ENCODE measurements at places on chromosomes 2 and 18. TPM values are rescaled to one million over a fixed set of nuclear protein-coding genes. Genes with fewer than 3 reads are reported as not detected.

DNA sequence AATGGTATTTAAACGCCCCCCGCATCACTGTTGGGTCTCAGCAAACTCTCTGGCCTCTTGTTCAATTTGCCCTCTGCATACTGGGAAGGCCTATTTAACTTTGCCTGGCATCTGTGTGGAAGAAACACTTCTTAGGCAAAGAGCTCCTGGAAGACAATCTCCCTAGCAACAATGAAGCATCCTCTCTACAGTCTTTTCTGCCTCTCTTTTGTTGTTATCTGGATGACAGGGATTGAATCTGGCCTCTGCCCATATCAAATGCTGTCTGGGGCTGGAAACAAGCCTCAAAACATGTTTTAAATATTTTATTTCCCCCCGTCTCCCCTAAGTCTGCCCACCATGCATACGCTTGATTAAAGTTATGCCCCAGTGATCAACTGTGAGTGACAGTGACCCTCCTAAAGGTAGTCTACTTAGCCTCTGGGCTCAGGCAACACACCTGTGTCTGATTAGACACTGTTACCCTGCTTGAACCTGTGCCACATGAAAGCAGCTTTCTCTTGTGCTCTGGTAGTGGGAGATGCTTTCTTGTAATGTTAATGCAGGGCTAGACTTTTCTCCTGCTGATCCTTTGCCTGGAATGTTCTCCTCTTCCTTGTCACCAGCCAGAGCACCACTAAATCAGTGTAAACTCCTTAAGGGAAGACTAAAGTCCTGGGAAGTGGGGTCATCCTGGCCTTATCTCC, 34.9 kb downstream of the CDC42EP3 start:
- H3K36me3 ChIP-seq = no peaks in the 10 kb centered on the region
- no peak overlapping the region for H3K27ac ChIP-seq
- DNase-seq = no peak
- H3K27me3 ChIP-seq = no peaks in the 10 kb centered on the region

DNA sequence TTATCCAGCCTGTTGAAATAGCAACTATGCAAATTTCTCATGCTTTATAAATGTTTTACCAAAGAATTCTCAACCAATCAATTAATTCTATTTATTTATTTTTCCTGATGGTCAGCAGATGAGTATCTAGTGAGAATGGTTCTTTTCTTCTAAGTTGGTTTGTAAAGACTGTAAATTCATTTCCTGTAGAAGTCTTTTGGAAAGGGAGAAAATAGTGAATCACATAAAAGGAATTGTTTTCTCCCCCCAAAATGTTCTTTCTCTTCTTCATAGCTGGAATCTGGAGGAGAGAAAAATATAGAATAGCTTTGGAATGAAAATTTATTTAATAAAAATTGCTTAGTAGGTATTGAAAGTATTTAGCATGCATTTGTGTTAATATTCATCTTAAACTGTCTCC, 836.1 kb upstream of the ZEB2 start:
- H3K27ac ChIP-seq = no peak overlapping the region
- H3K4me1 ChIP-seq = no peaks in the 10 kb centered on the region
- no peak for DNase-seq
- H3K27me3 ChIP-seq = no peaks in the 10 kb centered on the region
- H3K4me3 ChIP-seq = no peak overlapping the region
- no peaks in the 10 kb centered on the region for H3K36me3 ChIP-seq

- H3K36me3 ChIP-seq = no peaks in the 10 kb centered on the region
- H3K4me3 ChIP-seq = no peak overlapping the region
- peak overlapping the region; percentile 75 for H3K27ac ChIP-seq
- H3K27me3 ChIP-seq = no peaks in the 10 kb centered on the region
- H3K4me1 ChIP-seq = peaks cover 69% of the 10 kb centered on the region
- no peak for DNase-seq
Measured at GRCh38 chr2:9266711-9267110, 60.1 kb downstream of the ASAP2 start.

DNA sequence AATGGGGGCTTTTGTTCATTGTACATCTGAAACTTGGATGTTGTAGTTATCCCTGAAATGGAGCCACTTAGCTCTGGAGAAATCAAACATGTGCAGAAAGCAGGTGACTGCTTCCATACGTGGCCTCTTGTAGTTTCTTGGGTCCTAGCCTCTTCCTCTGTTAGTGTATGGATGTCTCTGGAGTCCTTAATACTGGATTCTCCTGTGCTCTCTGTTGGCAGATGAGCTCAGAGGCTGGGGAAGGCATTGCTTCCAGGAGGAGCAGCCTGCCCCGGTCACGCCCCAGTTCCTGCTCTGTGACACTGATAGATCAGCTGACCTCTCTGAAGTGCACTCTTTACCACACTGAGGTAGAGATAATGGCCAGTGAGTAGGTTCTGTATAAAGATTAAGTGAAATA, 176.2 kb downstream of the LDLRAD4 start:
- H3K36me3 ChIP-seq = no peaks in the 10 kb centered on the region
- no peak overlapping the region for H3K4me3 ChIP-seq
- peaks cover 13% of the 10 kb centered on the region for H3K27me3 ChIP-seq
- no peak for DNase-seq

- no peaks in the 10 kb centered on the region for H3K36me3 ChIP-seq
- no peak overlapping the region for H3K27ac ChIP-seq
- no peak for DNase-seq
- no peaks in the 10 kb centered on the region for H3K27me3 ChIP-seq
Measured at GRCh38 chr18:27311114-27311513, 126.0 kb upstream of the CHST9 start.

DNA sequence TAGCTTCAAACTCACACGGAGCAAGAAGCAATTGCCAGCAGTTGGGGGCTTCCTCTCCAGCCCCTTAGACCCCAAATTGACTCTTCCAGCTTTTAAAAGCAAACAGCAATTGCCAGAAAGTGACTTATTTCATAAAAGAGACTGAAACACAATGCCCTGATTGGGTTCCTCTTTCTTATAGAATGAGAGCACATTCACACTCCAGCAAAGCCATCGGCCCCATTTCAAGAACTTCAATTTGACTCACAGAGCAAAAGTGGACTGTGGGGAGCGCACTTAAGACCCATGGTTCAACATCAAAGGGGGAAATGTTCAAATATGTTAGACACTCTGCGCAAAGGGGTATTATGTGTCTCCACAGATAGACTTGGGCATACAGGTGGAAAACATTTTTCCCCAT, 484.7 kb downstream of the BCL11A start:
- H3K27me3 ChIP-seq = peaks cover 3% of the 10 kb centered on the region
- no peak overlapping the region for H3K27ac ChIP-seq
- no peak overlapping the region for H3K4me3 ChIP-seq
- no peak for DNase-seq
- no peaks in the 10 kb centered on the region for H3K4me1 ChIP-seq

DNA sequence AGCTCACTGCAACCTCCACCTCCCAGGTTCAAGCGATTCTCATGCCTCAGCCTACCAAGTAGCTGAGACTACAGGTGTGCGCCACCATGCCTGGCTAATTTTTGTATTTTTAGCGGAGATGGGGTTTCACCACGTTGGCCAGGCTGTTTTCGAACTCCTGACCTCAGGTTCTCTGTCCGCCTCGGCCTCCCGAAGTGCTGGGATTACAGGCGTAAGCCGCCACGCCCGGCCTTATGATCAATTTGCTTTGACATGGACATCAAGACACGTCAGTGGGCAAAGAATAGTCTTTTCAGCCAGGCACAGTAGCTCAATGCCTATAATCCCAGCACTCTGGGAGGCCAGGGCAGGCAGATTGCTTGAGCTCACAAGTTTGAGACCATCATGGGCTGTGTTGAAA, 48.0 kb upstream of the CABYR start:
- no peaks in the 10 kb centered on the region for H3K27me3 ChIP-seq
- H3K4me1 ChIP-seq = no peaks in the 10 kb centered on the region
- H3K27ac ChIP-seq = no peak overlapping the region
- H3K4me3 ChIP-seq = no peak overlapping the region

GRCh38 chr2:215535125-215535668, 99.3 kb upstream of the FN1 start:
- no peak overlapping the region for H3K27ac ChIP-seq
- no peaks in the 10 kb centered on the region for H3K36me3 ChIP-seq
- no peak overlapping the region for H3K4me3 ChIP-seq
- H3K4me1 ChIP-seq = no peaks in the 10 kb centered on the region
- DNase-seq = no peak
- H3K27me3 ChIP-seq = no peaks in the 10 kb centered on the region

GRCh38 chr2:167787562-167787961, 459.8 kb downstream of the STK39 start:
- H3K27ac ChIP-seq = no peak overlapping the region
- no peaks in the 10 kb centered on the region for H3K4me1 ChIP-seq
- no peak overlapping the region for H3K4me3 ChIP-seq
- H3K36me3 ChIP-seq = no peaks in the 10 kb centered on the region
- no peaks in the 10 kb centered on the region for H3K27me3 ChIP-seq

DNA sequence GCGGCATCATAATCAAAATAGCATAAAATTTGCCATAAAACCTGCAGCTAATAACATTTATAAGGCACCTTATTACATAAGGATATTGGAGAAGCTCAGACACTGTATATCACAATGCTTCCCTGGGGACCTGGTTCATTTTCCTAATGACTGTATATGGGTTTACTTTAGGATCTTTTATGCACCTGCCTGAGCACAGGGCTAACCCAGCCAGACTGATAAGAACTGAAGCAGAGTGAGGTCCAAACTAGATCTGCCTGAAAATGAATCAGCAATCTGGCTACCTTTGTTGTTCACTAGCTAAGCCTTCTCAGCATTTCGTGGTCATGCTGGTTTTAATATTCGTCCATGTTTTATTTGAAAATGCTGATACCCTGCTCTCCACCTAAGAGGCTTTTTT, 1922.3 kb upstream of the CELF4 start:
- DNase-seq = no peak
- no peaks in the 10 kb centered on the region for H3K4me1 ChIP-seq
- no peaks in the 10 kb centered on the region for H3K36me3 ChIP-seq
- no peak overlapping the region for H3K27ac ChIP-seq

GRCh38 chr2:15989559-15989958, 49.2 kb downstream of the MYCN start:
- no peak for DNase-seq
- H3K27me3 ChIP-seq = no peaks in the 10 kb centered on the region
- no peaks in the 10 kb centered on the region for H3K4me1 ChIP-seq
- no peak overlapping the region for H3K27ac ChIP-seq

GRCh38 chr18:54679318-54680149, 88.5 kb downstream of the DYNAP start:
- H3K36me3 ChIP-seq = no peaks in the 10 kb centered on the region
- DNase-seq = peak; percentile 73
- no peaks in the 10 kb centered on the region for H3K4me1 ChIP-seq
- no peak overlapping the region for H3K4me3 ChIP-seq
- H3K27me3 ChIP-seq = no peaks in the 10 kb centered on the region

DNA sequence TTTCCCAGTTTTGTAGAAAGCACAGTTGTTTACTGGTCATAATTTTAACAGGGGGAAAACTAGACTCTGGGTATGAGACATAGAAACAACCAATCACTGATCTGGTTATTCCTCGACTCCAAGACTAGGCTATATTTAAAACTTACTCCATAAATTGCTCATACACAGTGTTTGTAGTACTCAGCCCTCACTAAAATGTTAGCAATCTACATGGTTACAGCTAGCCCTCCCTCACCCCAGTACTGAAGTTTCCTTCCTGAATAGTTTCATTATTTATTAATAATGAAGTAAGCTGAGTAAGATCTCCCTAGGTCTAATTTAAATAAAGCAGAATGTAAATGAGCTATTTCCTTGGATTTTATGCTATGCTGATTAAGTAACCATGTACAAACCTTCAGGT, 275.1 kb downstream of the CDH20 start:
- H3K4me1 ChIP-seq = no peaks in the 10 kb centered on the region
- DNase-seq = no peak
- no peak overlapping the region for H3K4me3 ChIP-seq
- H3K27me3 ChIP-seq = no peaks in the 10 kb centered on the region
- H3K36me3 ChIP-seq = no peaks in the 10 kb centered on the region

- no peak for DNase-seq
- no peaks in the 10 kb centered on the region for H3K36me3 ChIP-seq
- no peak overlapping the region for H3K27ac ChIP-seq
- no peaks in the 10 kb centered on the region for H3K27me3 ChIP-seq
- H3K4me3 ChIP-seq = no peak overlapping the region
- no peaks in the 10 kb centered on the region for H3K4me1 ChIP-seq
Measured at GRCh38 chr2:68771211-68771751, 36.7 kb downstream of the ARHGAP25 start.

The COL4A3 gene
- total RNA-seq = 0.18 TPM

The IL1B gene
- total RNA-seq = not detected

The SERPINB11 gene
- not detected for total RNA-seq

The SPP2 gene
- not detected for total RNA-seq

The GAL3ST2 gene
- 1.6 TPM for total RNA-seq

The OSBPL6 gene
- total RNA-seq = 2.1 TPM

The CABLES1 gene
- total RNA-seq = 66.4 TPM

The GPR55 gene
- 0.08 TPM for total RNA-seq
